Lung (tissue), 17 donors: ENCODE measurements at places on chromosomes 5 and 9. TPM values are rescaled to one million over a fixed set of nuclear protein-coding genes. Genes with fewer than 3 reads are reported as not detected.

DNA sequence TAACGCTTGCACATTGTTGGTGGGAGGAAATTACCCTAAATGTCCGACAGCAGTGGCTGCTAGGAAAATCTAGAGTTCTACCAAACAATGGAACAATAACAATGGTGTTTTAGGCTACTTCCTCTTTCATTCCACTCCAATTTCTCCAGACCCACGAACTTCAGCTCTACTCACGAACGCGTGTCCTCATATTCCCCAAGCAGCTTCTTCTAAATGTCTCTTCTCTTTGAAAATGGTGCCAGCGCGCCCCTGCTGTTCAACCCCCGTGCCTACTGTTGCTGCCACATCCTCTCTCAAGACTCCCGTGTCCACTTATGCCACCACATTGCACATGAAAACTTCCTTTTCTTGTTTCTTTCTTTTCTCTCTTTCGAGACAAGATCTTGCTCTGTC lies 25.6 kb downstream of the OR2V2 start:
- DNase-seq: no peak

DNA sequence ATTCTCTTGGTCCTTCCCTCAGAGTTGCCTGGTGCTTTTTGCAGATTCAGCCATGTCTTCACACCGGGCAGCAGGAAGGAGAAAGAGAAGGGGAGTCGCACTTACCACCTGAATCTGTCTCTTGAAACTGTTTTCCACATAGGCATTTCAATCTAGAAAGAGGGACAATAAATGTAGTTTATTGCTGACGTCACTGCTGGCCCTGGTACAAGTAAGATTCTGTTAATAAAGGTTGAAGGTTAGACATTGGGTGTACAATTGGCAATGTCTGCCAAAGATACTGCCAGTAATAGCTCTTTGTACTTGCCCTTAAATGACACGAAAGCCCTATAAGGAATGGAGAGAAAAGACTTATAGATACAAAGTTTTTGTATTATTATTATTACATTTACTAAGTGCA lies 72.8 kb downstream of the MEGF10 start:
- DNase-seq: no peak

DNA sequence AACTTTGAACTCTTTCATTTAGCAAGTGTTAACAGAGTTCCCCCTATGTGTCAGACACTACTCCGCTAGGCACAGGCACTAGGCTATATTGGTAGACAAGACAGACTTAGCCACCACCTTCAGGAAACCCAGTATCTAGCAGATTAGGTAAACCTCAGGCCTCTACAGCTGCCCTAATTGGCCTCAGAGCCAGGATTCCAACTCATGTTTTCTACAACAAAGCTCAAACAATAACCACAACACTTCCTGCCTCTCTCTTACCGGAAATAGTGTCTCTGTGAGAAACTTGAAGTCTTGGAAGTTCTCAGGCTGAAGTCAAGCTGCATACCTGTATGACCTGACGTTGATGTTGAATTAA lies 116.6 kb upstream of the SLC44A1 start:
- no peak for DNase-seq

DNA sequence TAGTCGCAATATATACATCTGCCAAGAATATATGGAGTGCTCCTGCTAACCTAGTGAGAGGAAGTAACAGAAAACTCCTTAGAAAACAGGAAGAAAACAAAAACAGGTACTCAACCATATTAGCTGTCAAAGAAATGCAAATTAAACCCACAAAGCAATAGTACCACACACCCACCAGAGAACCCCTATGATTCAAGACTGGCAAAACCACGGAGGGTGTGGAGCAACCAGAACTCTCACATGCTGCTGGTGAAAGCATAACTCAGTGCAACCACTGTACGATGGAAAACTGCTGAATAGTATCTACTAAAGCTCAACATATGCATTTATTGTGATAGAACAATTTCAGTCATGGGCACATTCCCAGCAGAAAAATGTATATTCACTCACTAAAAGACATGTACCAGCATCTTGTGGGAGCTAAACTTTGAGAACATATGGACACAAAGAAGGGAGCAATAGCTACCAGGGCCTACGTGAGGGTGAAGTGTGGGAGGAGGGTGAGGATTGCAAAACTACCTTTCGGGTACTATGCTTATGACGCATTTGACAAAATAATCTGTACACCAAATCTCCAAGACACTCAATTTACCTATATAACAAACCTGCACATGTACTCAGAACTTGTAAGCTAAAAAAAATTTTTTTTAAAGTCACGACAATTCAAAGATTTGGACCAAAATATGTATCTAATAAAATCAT lies 34.0 kb downstream of the PTPN3 start:
- no peak for DNase-seq

DNA sequence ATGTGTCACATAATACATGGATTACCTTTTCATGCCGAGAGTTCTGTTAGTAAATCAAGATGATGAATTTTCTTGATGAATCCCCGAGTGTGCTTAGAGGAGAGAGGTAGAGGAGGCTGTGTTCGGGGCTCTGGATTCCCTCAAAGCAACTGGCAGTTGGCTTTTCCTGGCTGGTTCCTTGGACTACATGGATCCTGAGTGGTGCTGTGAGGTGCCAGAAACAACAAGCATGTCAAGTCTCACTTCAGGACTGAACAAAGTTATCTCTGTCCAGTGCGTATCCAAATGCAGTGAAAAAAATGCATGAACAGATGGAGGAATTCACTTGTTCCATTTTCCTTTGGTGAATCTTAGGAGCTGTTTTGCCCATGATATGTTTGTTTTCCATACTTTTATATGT lies 231.7 kb downstream of the FBXL7 start:
- DNase-seq: no peak

DNA sequence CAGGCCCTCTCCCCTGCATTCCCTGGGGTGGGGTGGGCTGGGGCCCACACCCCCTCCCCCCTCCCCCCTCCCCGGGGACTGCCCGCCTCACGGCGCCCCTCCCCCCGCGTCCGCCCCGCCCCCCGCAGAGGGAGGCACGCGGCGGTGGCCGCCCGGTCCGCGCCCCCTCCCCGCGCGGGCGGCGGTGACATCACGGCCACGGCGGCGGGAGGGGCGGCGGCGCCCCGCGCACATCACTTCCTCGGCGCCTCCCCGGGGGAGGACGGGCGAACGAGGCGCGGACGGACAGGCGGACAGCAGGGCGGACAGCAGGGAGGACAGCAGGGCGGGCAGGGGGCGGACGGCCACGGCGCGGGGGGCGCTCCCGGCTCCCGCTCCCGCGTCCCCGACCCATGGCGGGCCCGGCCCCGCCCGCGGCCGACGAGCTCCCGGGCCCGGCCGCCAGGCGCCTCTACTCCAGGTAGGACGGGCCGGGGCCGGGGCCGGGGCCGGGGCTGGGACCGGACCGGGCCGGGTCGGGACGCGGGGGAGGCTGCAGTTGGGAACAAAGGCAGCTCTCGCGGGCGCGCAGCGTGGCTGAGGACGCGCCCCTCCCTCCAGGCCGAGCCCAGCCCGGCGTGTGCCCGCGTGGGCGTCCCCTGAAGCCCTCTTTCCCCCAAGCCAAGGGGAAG lies at the start of gene GPSM1:
TSS of gene GPSM1 (plus strand) at position 236 of the 671 bp plus-strand sequence. CDS start at position 393, 157 bp downstream.
- peak; percentile 77 for DNase-seq

DNA sequence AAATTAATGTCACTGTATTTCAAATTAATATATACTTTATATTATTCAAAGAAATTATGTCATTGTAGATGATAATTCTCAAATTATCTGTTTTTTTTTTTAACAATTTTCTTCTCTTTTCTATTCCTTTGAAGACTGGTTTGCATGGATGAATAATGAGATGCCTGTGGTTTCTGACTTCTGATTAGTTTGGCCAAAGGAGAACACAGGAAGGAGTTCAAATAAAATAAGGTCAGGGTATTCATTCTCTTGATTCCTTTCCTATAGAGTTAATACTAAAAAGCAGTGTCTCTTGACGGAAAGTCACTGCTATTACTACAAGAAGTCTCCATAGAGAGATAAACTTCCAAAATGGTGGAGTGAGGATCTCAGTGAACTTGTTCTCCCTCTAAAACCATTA lies 279.6 kb upstream of the FTMT start:
- DNase-seq: no peak

DNA sequence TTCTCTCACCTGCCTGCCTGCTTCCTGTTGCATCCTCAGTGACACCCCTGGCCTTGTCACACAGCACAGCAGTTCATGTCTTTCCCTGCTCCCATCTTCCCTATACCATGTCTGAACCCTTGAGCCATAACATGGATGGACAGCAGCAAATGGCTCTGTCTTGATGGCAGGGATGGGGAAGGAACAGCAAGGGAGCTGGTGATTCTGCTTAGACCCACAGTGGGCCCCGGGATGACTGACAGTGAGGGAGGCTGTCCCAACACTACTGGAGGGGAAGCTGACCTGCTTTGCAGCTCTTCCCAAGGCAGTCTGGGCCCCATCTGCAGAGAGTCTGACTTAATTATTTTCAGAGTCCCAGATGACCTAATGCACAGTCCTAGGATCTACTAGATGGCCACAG lies 48.2 kb downstream of the MARCHF3 start:
- DNase-seq: no peak

DNA sequence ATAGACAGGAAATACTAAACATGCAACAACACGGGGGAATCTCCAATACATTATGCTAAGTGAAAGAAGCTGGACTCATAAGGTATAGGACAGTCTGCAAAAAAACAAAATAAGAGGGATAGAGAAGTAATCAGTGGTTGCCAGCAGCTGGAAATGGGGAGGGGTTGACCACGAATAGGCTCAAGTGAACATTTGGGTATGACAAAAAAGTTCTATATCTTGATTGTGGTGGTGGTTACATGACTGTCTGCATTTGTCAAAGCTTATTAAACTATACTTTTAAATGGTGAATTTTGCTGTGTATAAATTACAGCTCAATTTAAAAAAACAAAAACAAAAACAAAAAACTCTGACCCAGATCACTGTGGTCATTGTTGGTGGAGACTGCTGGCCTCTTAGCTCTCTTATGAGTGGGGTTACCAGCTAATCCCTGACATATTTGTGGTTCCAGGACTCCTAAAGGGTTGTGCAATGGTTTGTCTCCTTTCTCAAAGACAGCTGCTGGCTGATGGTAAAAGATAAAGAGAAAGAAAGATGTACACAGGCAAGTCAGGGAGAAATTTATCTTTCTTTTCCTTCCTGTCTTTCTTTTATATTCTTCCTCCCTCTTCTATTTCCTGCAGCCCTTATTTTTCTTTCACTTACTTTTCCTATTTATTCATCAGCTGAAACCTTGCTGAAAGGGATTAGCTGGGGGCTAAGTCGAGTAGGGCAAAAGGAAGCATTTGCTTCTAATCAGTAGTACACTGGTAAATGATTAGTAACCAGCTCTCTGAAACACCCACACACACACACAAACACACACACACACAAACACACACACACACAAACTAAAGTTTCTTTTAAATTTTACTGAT lies 42.6 kb upstream of the APC start:
- no peak for DNase-seq

DNA sequence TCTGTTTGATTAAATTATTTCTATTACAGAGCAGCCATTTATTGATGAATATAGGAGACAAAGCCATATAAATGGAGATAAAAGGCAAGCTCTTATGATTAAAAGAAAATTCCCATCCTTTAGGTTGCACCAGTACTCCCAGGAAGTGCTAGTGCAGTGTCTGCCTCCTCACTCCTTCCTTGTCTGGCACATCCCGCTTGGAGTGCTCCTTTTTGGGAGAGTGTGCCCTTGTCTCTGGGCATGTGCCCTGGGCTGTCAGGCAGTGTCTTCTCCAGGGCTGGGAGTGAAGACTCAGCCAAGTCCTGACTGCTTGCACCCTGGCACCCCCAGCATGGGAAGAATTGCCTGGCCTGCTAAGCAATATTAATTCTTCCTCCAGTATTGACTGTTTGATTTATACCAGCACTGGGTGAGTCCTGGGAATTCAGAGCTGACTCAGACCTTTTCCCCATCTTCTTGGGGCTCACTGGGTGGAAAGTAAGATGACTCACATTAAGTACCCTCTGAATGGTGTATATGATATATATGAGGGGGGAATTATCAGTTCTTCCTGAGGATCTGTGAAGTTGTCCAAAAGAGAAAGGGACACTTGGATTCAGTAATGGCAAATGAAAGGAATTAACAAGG lies 62.1 kb downstream of the ZSWIM6 start:
- DNase-seq: no peak

GRCh38 chr5:92917044-92917443 lies 664.0 kb downstream of the NR2F1-AS1 start:
- DNase-seq: no peak

- no peak for DNase-seq
These were observed 8.7 kb upstream of the GDA start for GRCh38 chr9:72140586-72140985.

DNA sequence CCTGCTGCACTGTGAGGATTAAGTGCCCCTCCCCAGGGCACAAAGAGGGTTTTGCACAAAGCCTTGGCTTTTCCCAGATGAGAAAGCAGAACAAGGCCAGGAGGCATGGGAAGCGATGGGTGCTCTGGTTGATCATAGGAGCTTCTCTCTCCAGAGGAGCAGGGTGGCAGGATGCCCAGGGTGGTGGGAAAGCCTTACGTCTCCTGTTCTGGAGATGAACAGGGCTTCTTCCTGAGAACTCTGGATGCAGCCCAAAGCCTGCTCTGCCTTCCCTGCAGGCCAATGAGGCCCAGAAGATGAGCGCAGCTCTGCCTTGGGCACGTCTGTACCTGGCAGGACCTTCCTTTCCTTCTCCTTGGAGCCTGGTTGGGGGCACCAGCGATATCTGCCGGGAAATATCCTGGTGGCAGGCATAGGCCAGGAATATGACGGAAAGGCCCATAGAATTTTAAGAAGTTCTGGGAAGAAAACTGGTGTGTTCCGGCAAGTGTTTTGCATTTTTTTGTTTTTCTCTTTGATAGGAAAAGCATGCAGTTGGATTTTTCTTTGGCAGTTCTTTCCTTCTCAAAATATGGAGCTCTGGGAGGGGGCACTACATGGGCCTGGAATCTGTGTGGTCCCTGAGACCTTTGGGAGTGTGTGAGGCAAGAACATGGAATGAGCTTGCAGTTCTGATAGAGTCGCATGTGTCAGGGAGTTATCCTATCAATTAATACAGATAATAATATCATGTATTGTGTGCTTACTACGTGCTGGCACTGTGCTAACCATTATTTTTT lies 253.2 kb upstream of the KLF4 start:
- DNase-seq: no peak

DNA sequence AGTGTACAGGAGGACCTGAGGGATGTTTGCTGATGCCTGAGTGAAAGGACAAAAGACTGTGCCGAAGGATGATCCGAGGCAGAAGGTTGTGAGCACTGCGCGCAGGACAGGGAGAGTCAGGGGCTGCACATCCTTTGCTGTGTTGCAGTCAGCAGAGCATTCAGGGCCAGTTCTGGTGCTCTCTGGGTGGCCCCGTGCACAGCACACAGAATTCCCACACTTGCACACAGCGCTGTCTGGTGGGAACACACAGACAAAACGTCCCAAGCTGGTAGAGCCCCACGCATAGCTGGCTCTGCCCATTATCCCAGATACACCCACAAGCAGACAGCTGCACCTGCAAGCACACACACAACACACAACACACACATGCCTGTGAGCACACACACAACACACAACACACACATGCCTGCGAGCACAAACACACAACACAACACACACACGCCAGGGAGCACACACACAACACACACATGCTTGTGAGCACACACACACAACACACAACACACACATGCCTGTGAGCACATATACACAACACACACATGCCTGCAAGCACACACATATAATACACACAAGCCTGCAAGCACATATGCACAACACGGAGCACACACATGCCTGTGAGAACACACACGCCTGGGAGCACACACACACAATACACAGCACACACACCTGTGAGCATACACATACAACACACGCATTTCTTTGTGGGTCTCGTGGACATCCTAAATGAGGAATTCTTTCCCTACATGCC lies 74.4 kb downstream of the FGF18 start:
- no peak for DNase-seq

Gene TLR4
- total RNA-seq: 32.7 TPM

Gene TGFBI
- total RNA-seq: 96.4 TPM

Gene ISOC1
- 19.5 TPM for total RNA-seq

Gene ORM2
- 24.9 TPM for total RNA-seq

Gene CCDC152
- 1.3 TPM for total RNA-seq

Gene KLHL9
- total RNA-seq: 21.0 TPM
